ENCODE measurements at places on chromosomes 2 and 18. TPM values are rescaled to one million over a fixed set of nuclear protein-coding genes. Genes with fewer than 3 reads are reported as not detected.

Gene FAHD2B
- total RNA-seq: 45.2 TPM

Gene CCDC141
- 8.5 TPM for total RNA-seq

Gene ANKRD39
- 17.0 TPM for total RNA-seq

Gene GCG
- 0.14 TPM for total RNA-seq

Gene MTA3
- total RNA-seq: 153 TPM

Gene SCN2A
- total RNA-seq: 0.39 TPM

Gene MFSD2B
- 0.55 TPM for total RNA-seq

Gene ZNF521
- total RNA-seq: 13.8 TPM

Gene TCF23
- total RNA-seq: 0.14 TPM

Gene PIGN
- total RNA-seq: 24.2 TPM

Gene SLC8A1
- total RNA-seq: 1.7 TPM

Gene EVA1A
- total RNA-seq: 3.2 TPM
